ENCODE measurements at places on chromosomes 1 and 21.
A peak's percentile ranks its signal among the peaks of the same experiment; 100 is the strongest.

DNA sequence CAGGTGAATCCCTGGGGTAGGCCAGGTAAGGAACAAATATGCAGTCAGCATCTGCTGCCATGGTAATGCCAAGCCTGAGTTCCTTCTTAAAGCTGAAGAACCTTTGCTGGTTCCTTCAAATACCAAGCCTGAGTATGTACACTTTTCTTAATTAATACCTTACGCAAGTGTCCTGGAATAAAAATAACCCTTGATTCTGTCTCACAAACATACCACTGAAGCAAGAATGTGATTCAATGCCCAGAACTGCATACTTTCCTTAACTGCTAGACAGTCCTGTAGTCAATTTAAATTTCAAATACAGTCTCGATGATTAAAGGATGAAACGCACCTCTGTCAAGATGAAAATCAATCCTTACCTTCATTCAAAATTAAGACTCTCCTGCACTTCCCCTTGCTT lies 634.0 kb upstream of the CHRM3 start:
- no peak for DNase-seq

- no peak for DNase-seq
Measured at GRCh38 chr1:108560874-108561459, 1.1 kb downstream of the EEIG2 start.

- no peak for DNase-seq
Measured at GRCh38 chr1:241747992-241748391, 95.9 kb downstream of the WDR64 start.

DNA sequence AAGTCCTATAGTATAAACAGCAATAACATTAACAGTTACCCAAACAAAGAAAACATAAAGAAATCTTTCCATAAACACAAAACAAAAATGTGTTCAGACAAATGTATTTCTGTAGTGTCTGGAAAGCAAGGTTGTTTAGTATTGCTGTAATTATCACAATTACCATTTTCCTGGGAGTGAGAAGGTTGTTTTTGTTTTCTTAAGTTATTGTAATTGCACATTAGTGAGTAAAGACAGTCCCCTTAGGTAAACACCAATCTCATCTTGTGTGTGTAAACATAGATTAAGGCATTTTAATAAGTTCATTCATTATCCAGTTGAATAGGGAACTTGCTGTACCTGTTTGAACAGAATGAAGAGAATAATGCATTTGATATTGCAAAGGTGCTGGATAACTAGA lies 356.9 kb upstream of the ADGRL4 start:
- no peak for DNase-seq

DNA sequence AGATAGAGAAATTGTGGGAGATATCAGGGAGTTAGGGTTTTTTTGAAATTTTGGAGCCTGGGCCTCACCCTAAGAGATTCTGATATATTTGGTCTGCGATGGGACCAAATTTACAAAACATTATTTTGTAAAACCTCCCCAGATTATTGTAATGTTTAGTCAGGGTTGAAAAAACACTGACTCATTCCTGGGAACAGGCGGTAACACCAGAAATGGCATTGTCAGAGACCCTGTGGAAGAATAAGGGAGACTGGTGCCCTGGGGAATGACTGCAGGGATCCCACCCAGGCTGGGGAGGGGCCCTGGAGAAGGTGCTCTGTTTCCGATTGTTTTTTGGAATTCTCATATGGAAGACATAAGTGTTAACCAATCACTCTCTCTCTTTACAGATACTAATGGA lies 13.1 kb upstream of the STRIP1 start:
- no peak for DNase-seq

GRCh38 chr1:3774946-3775489 lies 2.5 kb downstream of the SMIM1 start:
- DNase-seq = no peak

- no peak for DNase-seq
Measured at GRCh38 chr1:35866991-35867390, 16.0 kb upstream of the AGO1 start.

DNA sequence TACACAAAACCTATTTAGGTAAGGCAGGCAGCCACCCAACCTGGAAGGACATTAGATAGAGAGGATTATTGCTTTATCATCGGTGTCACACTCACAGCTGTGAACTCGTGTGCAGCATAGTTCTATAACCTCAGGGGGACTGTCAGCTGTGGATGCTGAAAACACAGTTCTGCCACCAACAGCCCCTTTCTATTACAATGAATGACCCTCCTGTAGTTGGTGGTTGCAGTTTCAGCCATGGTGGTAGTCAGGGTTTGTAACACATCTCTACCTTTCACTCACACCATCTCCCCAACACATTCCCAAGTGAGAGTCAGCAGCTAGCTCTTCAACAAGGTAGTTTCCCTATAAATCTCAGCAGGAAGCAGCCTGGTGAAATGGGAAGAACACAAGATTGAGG lies 136.8 kb downstream of the ZC3H11B start:
- DNase-seq = no peak

DNA sequence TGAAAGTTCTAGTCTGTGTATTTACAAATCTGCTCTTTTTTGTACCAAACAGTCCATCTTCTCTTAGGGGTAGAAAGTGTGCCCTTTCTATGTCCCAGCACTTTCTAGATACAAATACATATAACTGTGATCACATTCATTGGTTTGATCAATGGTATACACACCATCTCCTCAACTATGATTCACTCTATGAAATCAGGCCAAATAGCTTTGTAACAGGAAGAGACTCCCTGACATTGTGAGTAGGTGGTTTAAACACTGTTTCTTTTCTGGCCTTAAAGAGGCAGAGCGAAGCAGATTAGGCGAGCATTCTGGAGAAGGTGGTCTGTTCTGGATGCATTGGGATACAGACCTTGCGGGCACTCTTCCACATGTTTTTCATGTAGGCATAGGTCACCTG lies 39.3 kb upstream of the EXOSC10 start:
- no peak for DNase-seq

DNA sequence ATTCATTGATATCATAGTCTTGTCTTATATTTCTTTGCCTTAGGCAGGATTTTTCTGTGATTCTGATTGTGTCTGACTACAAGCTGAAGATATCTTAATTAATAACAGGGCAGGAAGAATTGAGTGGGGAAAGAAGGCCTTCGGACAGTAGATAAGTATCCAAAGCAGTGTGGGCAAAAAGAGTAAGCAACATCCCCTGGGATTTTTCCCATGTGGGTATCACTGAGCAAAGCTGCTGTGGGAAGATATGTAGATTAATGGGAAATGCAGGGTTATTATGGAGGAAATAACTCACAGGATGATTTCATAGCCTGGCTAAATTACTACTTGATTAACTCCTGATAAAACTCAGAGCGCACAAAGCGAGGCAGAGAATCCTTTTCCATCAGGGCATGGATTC lies 55.7 kb downstream of the RGS5 start:
- no peak for DNase-seq

- DNase-seq = no peak
Measured at GRCh38 chr1:17186216-17186909, 18.6 kb upstream of the PADI1 start.

- no peak for DNase-seq
Measured at GRCh38 chr1:7315316-7315715, 455.8 kb upstream of the VAMP3 start.

DNA sequence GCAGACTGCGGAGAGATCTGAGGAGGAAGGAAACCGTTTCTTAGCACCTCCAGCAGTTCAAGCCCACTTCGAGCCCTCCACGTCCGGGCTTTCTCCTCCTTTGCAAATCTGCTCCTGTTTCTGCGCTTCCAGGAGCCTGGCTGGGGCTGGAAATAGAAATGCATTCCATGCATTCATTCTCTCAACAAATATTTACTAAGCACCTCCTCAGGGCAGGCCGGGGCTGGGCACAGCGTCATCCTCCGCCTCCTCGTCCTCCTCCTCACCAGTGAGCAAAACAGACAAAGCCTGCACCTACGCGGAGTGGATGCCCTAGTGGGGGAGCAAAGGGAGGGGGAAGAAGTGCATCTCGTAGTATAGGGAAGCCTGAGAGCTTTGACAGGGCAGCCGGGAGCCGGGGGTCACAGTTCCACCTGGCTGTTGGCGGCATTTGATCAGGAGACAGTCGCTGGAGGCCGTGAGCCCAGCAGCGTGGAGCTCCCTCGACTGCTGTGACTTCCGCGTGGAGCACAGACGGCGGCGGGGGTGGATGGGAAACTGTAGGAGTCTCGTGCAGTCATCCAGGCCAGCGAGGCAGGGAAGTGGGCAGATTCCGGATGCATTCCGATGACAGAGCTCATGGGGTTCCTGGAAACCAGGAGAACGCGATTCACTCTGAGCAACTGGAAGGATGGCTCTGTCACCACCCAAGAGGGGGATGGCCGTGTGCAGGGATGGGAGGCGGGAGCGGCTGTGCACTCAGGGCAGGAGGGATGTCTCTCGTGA lies 93.5 kb downstream of the SIK1 start:
- no peak for DNase-seq

GRCh38 chr21:33514229-33514628 lies 22.7 kb upstream of the DNAJC28 start:
- DNase-seq = no peak

DNA sequence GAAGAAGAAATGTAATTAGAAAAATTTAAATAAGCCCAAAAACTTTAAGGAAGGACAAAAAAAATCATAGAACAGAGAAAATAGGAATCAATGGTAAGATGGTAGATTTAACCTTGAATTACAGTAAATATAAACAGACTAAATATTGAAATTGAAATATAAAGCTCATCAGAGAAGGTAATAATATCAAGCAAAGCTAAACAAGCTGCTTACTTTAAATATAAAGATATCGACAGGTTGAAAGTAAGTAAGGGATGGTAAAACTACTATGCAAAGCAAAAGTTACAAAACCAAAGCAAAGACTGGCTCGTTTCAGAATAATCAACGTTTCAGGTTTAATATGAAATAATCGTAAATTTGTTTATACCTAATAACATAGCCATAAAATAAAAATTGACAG lies 137.0 kb upstream of the KCNJ15 start:
- no peak for DNase-seq

DNA sequence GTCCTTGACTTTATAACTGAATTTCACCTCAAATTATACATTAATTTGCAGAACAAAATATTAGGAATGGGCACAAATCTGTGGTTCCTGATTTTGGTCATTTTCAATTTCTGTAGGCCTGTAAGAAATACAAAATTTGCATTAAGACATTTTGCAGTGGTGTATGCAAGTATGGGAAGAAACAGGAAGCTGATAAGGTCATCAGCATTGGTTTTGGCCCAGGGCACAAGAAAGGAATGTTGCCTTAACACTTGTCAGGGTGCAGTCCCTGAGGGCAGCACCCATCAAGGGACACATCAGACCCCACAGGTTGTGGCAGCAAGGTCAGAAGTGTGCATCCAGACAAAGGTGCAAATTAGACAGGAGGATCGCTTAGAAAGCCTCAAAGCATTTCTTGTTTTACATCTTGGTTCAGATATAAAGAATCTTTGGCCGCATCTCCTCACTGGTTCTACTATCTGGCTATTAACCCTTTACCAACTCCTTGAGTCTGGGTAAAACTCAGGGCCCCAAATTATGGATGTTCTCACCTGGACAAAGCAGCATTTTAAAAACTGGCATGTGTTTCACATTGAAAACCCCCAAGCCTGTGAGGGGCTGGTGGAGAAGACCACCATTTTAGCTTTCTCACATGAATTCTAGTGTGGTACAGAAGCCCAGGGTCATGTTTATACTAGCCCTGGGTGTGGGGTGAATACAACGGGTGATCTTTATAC lies 182.4 kb downstream of the CDC7 start:
- no peak for DNase-seq

DNA sequence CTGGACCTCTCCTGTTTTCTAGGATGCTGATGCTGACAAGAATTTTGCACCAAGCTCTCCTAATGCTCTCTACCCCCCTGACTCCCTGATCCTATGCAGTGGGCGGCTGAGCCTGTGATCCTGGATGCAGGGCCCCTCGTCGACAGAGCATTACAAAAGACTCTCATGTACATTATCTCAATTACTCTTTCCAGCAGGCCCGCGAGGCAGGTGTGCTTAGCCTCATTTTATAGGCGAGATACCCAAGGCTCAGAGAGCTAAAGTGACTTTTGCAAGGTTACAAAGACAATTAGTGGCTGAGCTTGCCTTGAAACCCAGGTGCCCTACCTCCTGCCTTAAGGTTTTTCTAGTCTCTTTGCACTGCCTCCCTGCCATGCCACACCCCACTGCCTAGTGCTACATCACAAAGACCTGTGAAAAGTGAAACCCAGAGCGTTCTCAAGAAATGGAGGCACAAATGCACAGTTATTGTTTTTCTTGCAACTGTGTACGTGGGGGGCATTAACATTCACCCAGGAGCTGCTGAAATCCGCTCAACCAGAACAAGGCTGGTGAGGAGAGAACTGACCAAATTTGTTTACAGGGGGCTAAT lies 10.0 kb upstream of the C8A start:
- DNase-seq = no peak

DNA sequence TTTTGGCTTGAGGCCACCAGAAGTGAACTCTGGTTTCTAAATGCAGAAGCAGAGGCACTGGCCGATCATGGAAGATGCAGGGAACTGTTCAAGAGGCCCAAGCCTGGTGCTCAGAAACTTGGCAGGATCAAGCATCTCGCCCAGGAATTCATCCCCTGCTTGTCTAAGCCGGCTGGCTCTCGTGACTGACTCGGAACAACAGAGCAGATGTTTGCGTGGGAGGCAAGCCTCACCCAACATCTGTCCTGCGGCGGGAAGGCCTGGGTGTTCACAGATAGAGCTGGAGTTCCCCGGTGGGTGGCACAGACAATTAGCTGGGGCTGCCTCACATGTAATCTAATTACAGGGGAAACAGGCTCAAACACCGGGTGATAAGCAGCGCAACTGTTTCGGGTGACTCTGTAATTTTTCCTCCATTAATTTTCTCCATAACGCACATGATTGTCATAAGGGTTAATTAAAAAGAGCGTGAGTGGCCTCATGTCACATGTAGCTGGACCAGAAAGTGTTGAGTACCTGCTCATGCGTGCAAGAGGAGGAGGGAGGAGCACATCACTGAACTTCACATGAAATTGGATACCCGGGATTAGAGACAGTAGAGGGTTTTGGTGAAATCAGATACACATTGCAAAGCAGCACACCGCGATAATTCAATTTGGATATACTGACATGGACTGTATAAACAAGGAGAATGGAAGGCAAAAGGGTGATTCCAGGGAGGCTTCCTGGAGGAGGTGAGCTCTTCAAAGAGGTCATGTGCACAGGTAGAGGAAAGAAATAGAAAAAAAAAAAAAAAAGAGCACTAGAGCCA lies 180.0 kb downstream of the ETS2 start:
- peak; percentile 23 for DNase-seq

DNA sequence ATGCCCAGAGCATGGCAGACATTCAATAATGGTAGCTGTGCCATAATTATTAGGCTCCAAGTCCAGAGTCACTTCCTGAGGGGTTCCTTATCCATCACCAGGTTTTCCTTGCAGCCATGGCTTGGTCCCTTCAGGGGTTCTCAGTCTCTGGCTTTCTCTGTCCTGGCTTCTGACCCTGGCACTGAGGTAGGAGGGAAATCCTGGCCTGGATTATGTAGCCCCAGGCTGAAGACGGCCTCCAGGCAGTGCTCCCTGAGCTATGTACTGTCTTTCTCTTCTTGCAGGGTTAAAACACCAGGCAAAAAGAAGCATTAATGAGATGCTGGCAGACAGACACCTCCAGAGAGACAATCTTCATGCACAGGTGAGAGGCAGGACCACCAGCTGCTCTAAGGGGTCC lies 9.5 kb upstream of the PADI3 start:
- no peak for DNase-seq

- no peak for DNase-seq
Measured at GRCh38 chr1:3787349-3787715, 9.0 kb downstream of the LRRC47 start.

GRCh38 chr1:53326598-53327181 lies 1.2 kb downstream of the LRP8 start:
- no peak for DNase-seq

Data from stimulated activated CD4-positive, alpha-beta T cell treated with anti-CD3 and anti-CD28 coated beads, Interleukin-1b, Interleukin-23, amount 100 ng/mL, for 1 hour (primary cell).